Keratinocyte (primary cell): ENCODE measurements at places on chromosomes 2 and 18.

GRCh38 chr2:84704505-84705244 is 176.2 kb downstream of the TRABD2A start:
- H3K36me3 ChIP-seq = no peaks in the 10 kb centered on the region
- H3K27me3 ChIP-seq = no peaks in the 10 kb centered on the region
- no peak overlapping the region for H3K4me3 ChIP-seq
- no peaks in the 10 kb centered on the region for H3K4me1 ChIP-seq
- DNase-seq = no peak

DNA sequence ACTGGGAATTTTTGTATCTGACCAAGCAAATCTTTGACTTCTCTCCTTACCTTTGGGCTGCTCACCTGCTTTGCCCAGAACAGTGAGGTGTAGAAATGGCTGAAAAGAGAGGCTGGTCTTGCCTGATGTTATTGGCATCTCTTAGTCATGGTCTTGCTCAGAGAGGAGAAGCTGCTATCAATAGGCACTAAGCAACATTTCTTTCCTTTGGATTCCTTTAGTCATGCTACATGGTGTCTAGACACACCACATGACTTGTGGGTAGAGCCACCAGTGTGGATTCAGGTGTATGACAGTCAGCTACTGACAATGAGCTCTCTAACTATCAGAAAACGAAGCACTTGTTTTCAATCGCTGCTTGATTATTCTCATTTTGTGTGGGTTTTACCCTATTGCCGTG is 341.3 kb upstream of the DCC start:
- H3K27ac ChIP-seq = no peak overlapping the region
- DNase-seq = no peak
- no peaks in the 10 kb centered on the region for H3K27me3 ChIP-seq

GRCh38 chr2:147712051-147712450 is 132.8 kb upstream of the ACVR2A start:
- no peak for DNase-seq
- H3K27me3 ChIP-seq = no peaks in the 10 kb centered on the region
- peaks cover 2% of the 10 kb centered on the region for H3K4me1 ChIP-seq
- no peak overlapping the region for H3K4me3 ChIP-seq

DNA sequence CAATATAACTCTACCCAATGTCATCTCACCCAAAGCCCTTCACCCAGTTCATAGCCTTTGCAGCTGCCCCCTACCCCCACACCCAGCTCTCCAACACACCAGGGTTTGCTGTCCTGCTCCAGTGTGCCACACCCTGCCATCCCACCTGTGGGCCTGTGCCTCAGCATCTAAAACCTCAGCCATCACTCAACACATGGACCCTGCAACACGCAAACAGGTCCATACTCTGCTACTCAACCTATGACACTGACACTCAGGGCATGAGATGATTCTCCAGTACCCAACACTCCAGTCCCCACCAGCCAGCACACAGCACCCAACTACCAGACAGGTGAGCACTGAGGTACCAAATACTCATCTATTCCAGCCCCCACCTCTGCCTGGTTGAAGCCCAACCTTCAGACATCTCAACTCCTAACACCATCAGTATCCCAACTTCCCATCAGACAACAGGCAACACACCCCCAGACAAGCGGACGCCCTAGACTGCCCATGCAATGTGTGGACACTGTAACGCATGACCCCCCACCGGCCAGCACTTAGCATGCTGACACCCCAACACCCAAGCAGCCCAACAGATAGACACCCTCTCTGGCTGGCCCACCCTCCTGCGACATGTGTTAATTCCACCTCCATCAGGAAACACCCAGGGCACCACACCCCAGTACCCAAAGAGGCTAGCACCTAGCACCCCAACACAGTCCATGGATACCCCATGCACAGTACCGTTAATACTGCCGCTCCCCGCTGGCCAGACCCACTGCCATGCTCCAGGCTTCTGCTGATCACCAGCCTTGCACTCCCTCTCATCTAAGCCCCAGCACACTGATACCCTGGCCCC is 25.0 kb downstream of the ZAP70 start:
- no peak for DNase-seq
- H3K4me3 ChIP-seq = no peak overlapping the region
- H3K36me3 ChIP-seq = no peaks in the 10 kb centered on the region
- H3K27ac ChIP-seq = no peak overlapping the region

- H3K27ac ChIP-seq = no peak overlapping the region
- no peak for DNase-seq
- no peaks in the 10 kb centered on the region for H3K4me1 ChIP-seq
- H3K36me3 ChIP-seq = no peaks in the 10 kb centered on the region
Observed at GRCh38 chr2:32565902-32566301, 61.9 kb upstream of the TTC27 start.

DNA sequence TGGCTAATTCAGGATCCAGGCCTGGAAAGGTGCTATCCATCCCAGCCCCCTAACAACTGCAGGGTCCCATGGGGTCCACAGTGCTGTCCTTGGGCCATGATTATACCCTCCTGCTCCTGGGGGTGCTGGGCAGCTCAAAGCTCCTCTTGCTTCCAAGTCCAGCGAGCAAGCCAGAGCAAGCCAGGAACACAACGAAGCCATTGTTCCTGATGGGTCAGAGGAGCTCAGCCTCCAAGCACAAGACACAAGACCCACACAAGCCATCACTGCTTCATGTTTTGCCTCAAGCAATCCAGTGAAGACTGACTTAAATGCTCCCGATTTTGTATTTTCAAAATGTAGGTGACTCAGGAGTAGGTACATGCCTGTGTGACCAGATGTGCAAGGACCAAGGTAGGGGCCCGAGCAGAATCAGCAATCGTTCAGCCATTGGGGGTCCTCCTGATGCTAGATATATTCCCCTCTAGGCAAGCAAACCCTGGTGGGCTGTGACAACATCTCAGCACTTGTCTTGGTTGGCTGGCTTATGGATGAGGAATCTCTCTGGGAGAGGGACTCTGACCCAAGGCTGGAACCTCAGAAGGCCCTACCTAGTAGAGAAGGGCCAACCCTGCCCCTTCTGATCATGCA is 90.8 kb downstream of the EPAS1 start:
- no peak for DNase-seq
- H3K27me3 ChIP-seq = no peaks in the 10 kb centered on the region
- no peak overlapping the region for H3K4me3 ChIP-seq
- H3K27ac ChIP-seq = no peak overlapping the region
- H3K4me1 ChIP-seq = peaks cover 20% of the 10 kb centered on the region
- H3K36me3 ChIP-seq = peaks cover 15% of the 10 kb centered on the region

- no peak overlapping the region for H3K27ac ChIP-seq
- no peaks in the 10 kb centered on the region for H3K27me3 ChIP-seq
- H3K4me3 ChIP-seq = no peak overlapping the region
- peak; percentile 32 for DNase-seq
- no peaks in the 10 kb centered on the region for H3K36me3 ChIP-seq
Observed at GRCh38 chr2:121790276-121790956, 35.0 kb downstream of the TSN start.

GRCh38 chr18:62186499-62186773 is 420 bp downstream of the PIGN start:
- peak overlapping the region; percentile 87 for H3K4me3 ChIP-seq
- H3K36me3 ChIP-seq = no peaks in the 10 kb centered on the region
- H3K4me1 ChIP-seq = peaks cover 23% of the 10 kb centered on the region
- no peak for DNase-seq

DNA sequence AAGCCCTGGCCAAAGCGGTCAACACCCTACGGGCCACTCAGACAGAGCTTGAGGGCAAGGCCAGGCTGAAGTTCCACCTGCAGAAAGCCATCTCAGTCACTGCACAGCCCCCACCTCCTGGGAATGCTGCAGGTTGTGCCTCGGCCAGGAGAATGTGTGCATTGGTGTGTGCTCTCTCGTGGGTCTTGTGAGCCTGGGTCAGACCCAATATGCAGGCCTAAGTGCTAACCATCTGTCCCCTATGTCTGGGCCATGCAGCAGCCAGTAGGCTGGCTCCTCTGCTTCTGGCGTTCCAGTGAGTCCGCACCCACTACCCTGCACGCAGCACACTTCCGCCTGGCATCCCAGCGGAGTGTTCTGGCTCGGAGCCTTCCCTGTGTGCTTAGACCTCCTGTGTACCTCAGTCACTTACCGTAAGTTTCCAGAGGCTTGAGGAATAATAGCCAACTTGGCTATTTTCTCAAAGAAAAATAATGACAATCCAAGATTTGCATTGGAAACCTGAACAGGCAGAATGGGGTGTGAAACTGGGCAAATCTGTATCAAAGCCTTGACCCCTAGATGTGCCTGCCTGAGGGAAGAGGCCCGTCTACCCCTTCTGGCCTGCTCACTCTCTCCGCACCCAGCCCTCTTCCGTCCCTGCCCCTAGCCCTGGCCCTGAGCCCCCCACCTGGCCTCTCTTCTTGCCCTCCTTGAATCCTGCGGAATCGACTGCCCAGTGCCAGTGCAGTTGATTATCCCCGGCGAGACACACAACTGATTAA is 7.2 kb downstream of the SIX3 start:
- peaks cover 9% of the 10 kb centered on the region for H3K4me1 ChIP-seq
- H3K27me3 ChIP-seq = peaks cover 80% of the 10 kb centered on the region
- no peak for DNase-seq
- no peaks in the 10 kb centered on the region for H3K36me3 ChIP-seq

- no peaks in the 10 kb centered on the region for H3K4me1 ChIP-seq
- H3K27me3 ChIP-seq = no peaks in the 10 kb centered on the region
- no peak for DNase-seq
- no peak overlapping the region for H3K4me3 ChIP-seq
- no peak overlapping the region for H3K27ac ChIP-seq
- no peaks in the 10 kb centered on the region for H3K36me3 ChIP-seq
Observed at GRCh38 chr2:21067859-21068537, 24.1 kb upstream of the APOB start.

DNA sequence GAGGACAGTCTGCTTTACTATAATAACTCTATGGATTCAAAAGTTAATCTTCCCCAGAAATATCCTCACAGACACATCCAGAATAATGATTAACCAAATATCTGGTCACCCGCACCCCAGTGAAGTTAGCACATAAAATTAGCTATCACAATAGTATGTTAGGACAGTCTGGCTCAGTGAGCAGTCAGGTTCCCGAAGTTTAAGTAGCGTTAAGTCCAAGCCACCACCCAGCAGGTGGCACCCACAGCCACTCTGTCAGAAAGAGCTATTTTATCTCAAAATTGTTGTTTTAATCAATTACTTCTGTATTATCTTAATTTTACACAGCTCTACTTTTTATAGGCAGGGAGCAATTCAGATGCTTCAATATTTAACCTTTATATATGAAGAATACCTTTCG is 537.5 kb downstream of the MBD2 start:
- H3K4me1 ChIP-seq = no peaks in the 10 kb centered on the region
- no peaks in the 10 kb centered on the region for H3K36me3 ChIP-seq
- H3K27ac ChIP-seq = no peak overlapping the region

DNA sequence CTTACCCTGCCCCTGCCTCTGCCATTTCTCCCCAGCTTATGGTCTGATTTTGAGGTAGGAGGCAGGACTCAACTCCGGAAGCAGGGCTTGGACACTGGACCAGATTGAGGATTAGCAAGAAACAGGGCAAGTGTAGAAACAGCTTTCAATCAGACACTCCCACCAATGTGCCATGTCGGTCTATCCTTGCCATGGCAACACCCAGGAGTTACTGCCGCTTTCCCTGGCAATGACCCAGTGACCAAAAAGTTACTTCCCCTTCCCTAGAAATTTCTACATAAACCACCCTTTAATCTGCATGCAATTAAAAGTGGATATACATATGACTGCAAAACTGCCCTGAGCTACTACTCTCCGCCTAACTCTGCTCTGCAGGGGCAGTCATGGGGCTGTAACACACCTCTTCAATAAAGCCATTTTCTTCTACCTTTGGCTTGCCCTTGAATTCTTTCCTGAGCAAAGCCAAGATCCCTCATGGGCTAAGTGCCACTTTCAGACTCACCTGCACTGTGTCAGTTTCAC is 156.7 kb downstream of the LPIN1 start:
- H3K4me3 ChIP-seq = no peak overlapping the region
- no peaks in the 10 kb centered on the region for H3K36me3 ChIP-seq
- H3K27me3 ChIP-seq = no peaks in the 10 kb centered on the region
- DNase-seq = no peak
- H3K4me1 ChIP-seq = peaks cover 4% of the 10 kb centered on the region

- H3K4me3 ChIP-seq = no peak overlapping the region
- H3K36me3 ChIP-seq = no peaks in the 10 kb centered on the region
- H3K27ac ChIP-seq = no peak overlapping the region
- peaks cover 4% of the 10 kb centered on the region for H3K4me1 ChIP-seq
Observed at GRCh38 chr18:3083766-3084165, 70.8 kb upstream of the LPIN2 start.

GRCh38 chr2:24337890-24338289 is 22.4 kb downstream of the ITSN2 start:
- no peaks in the 10 kb centered on the region for H3K36me3 ChIP-seq
- H3K27me3 ChIP-seq = no peaks in the 10 kb centered on the region
- H3K4me1 ChIP-seq = no peaks in the 10 kb centered on the region

DNA sequence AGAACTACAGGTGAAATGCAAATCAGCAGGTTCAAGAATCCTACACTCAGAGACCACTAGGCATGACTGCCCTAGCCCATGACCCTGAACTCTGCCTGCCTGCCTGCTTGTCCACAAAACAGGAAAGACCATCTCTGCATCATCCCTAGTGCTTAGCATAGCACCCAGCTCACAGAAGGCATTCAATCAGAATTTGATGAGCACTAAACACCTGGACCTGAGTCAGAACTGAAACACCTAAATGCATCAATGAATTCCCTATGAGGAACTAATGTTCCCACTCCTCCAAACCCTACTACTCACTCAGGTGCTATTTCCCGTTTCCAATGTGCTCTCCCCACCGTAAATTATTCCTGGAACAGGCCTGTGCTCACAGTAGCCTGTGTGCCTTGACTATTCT is 21.7 kb downstream of the MRPS5 start:
- no peak for DNase-seq
- peaks cover 4% of the 10 kb centered on the region for H3K36me3 ChIP-seq
- no peaks in the 10 kb centered on the region for H3K27me3 ChIP-seq
- H3K27ac ChIP-seq = no peak overlapping the region

DNA sequence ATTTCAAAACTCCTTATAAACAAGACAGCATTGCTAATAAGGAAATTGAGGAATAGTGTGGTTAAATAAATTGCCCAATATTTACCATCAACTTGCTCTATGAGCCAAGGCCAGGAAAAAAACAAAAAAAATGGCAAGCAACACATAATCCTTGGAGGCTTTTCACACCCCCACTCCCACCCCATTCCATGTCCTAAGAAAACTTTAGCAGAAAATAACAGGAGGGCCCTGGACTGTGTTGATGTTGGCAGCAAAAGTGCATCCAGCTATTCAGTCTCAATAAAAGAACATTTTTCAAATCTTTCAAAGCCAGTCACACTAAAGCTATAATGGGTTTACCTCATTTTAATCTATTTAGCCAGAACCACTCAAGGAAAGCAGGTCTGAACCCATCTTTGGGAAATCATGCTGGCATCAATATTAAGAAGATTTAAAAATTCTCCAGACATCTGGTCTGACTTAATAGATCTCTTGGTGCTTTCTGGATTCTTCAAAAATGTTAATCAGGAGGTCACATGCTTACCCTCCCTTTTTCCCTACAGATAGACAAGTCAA is 34.6 kb upstream of the STK17B start:
- DNase-seq = no peak
- no peaks in the 10 kb centered on the region for H3K36me3 ChIP-seq
- H3K4me3 ChIP-seq = no peak overlapping the region
- H3K27ac ChIP-seq = no peak overlapping the region

DNA sequence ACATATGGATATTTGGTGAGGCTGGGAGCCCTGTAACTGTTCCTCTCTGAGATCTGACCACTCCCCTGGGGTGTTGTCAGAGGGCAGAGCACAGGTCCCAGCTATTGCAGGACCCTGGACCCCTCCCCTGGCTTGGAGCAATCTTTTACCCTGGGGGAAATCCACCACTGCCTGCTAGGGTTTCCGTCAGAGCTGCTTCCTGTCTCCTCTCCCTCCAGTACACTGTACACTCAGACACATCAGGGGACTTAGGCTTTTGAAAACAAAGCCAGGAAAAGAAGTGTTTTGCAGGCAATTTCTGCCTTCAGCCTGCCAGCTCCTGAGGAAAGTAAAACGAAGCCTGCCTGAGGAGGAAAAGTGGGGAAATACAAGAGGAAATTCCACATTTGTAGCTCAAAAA is 13.2 kb upstream of the CEP68 start:
- no peaks in the 10 kb centered on the region for H3K36me3 ChIP-seq
- no peak overlapping the region for H3K4me3 ChIP-seq
